OCI-LY7 (cell line): ENCODE measurements at places on chromosomes 6 and 20. TPM values are rescaled to one million over a fixed set of nuclear protein-coding genes. Genes with fewer than 3 reads are reported as not detected.
A peak's percentile ranks its signal among the peaks of the same experiment; 100 is the strongest.

DNA sequence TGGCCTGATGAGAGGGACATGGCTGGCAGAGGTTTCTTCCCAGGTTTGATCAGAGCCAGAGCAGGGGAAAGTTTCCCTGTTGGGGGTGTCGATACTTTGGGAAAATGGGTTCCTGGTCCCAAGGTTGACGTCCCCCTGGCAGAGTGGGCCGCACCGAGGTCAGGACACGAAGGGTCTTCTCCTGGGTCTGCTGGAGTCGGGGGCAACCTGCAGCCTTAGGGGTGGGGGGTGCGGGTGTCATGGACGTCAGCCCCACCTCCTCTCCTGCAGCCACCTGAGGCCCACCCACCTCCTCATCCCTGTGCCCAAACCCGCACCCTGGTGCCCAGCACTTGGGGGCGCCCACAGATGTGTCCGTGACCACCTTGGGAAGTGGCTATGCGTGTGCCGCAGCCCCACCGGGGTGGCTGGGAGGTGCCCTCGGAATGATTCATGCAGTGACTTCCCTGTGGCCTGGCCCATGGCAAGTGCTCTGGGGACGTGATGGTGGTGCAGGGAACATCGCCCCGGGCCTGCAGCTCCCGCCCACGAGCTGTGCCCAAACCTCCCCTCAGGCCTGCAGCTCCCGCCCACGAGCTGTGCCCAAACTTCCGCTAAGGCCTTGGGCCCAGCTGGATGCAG is 64.9 kb downstream of the YTHDF1 start:
- DNase-seq = no peak

DNA sequence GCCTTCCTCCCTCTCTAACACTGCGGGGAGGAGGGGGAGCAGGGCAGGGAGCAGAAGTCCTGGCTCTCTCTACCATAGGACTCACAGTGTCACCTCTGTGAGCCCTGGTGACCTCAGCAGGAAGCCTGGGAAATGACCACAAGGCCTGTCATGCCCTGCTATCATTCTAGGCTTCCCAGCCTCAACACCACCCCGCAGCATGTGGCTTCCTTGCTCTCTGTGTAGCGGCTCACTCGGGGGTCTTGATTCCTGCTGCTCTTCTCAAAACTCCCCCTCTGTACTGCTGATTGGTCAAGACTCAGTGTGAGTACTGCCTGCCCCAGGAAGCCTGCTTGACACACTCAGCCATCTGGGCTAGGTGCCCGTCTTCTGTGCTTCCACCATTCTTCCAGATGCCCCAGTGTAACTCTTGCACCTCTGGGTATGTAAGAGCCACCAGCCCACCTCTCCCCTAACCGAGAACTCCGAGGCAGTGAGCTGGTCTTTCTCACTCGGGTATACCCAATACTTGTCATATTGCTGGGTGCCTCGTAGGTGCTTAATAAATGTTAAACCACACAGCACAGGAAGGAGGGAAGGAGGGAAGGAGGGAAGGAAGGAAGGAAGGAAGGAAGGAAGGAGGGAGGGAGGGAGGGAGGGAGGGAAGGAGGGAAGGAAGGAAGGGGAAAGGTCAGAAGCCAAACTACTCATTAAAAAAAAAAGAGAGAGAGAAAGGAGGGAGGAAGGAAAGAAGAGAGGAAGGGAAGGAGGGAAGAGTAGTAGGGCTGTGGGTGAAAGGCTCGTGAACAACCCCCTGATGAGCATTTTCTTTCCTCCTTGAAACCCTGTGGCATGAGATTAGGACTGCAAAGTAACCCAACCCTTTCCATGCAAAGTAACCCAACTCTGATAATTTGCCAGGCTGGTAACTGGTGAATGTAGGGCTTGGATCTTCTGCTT is 5.0 kb downstream of the MDFI start:
- no peak for DNase-seq

DNA sequence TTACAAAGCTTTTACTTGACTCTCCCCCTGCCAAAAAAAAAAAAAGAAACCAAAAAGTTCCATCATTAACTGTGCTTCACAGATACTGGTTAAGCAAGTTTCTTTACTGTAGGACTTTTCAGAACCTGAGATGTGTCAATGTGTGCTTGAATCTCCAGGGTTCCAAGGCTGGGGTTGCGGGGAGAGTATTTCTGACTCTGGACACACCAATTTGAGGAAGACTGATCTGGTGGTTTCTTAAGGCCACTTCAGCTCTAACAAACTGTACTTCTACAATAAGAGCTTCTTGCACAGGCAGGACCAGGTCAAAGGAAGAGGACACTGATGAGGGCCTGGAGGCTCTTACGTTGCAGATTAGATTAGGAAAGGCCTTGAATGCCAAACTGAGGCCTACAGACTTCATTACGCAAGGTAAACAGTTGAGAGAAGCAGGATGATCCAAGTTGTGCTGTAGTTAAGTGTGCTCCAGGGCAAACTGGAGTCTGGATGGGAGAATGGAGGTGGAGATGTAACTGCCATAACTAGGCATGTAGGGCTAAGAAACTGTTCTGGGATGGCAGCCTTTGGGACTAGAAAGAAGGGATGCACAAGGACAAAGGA is 24.4 kb downstream of the COMMD7 start:
- DNase-seq = no peak

- peak; percentile 63 for DNase-seq
Observed at GRCh38 chr20:326645-327185, 1.4 kb downstream of the SOX12 start.

Gene TMEM170B
- total RNA-seq = 5.1 and 5.6 TPM in 2 replicates

DNA sequence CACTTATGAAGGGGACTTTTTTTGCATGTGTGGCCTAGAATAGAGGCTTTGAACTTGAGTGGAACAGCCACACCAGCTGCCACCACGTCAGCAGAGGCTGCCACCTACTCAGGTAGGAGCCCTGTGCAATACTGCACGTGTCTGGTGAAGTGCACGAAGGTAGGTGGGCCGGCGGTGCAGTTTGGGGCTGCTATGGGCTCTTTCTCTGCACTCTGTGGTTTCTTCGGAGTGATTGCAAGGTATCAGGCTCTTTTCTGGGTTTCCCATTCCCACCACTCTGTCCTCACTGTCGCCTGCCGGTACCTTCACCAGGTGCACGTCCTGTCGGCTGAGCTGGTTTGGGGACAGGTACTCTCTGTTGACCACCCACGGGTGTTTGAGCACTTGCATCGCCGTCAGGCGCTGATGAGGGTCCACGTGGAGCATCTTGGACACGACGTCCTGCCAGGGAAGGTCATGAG is 30.8 kb upstream of the MPC1 start:
- no peak for DNase-seq

- no peak for DNase-seq
Observed at GRCh38 chr6:35343835-35344550, 1.6 kb downstream of the PPARD start.

DNA sequence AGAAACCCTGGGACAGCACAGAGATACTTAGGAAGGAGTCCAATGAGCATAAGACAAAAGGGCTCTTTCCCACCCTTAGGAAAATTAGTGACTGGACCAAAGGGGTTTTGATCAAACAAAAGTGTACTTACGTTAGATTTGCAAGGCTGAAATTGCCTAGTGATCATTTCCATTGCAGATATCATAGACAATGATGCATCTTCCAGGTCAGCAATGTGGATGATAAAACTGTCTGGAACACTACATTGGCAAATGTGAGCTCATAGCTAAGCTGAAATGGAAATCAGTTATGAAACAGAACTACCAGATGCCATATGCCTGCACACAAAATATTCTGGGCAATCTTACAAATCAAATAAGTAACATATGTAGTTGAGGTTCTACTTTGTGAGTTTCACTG is 34.0 kb downstream of the LY86 start:
- DNase-seq = no peak

Gene KIAA1755
- not detected in 2 replicates for total RNA-seq

- DNase-seq = no peak
Observed at GRCh38 chr6:33740794-33741193, 5.9 kb downstream of the IP6K3 start.

GRCh38 chr6:126718600-126719327 is 378.8 kb downstream of the CENPW start:
- no peak for DNase-seq

DNA sequence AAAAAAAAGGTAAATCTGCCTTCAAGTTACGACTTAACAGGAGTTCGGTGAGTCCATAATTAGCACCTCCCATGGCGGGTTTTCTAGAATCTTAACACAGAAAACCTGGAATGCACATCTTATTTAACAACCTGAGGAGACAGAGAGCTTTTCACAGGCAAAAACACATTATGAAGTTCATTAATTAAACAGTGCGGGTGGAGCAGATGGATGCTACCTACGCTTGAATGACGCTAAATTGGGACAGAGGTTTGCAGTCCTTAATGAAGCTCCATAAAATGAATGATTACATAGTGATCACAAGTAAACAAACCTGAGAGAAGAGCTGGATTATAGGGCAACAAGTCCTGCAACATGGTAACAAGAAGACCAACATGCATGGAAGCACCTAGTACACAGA is 81.0 kb downstream of the INSM1 start:
- DNase-seq = no peak

Gene CTSZ
- total RNA-seq = 81.5 and 114 TPM in 2 replicates

Gene THEMIS
- total RNA-seq = not detected in 2 replicates

DNA sequence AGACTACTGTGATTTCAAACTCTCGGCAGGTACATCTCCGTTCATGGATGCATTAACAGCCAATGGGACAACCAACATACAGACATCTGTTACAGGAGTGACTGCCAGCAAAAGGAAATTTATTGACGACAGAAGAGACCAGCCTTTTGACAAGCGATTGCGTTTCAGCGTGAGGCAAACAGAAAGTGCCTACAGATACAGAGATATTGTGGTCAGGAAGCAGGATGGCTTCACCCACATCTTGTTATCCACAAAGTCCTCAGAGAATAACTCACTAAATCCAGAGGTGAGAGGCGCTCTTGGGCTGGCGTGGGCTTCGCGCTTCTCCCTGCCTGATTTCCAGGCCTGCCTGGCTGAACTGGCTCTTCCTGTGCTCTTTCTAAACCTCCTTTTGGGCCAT is 68.4 kb downstream of the RPP40 start:
- DNase-seq = no peak

- no peak for DNase-seq
Observed at GRCh38 chr20:23684261-23684660, 4.6 kb downstream of the CST4 start.

- peak; percentile 28 for DNase-seq
Observed at GRCh38 chr6:119330520-119331113, 18.9 kb downstream of the MAN1A1 start.

DNA sequence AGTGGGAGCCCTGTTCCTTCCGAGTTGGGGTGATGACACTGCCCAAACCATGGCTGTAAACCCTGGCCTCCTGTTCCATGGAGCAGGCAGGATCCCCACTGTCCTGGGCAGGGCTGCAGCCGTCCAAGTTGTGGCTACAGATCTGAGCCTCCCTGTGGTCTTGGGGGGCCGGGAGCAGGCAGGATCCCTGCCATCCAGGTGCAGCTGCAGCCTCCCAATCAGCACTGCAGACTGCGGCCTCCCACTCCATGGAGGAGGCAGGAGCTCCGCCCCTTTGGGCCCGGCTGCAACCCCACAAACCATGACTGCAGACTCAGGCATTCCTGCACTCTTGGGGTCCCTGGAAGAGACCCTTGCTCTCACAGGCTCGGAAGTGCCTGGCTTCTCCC is 872.1 kb upstream of the GJE1 start:
- no peak for DNase-seq

GRCh38 chr6:54730767-54731630 is 115.6 kb upstream of the FAM83B start:
- no peak for DNase-seq

DNA sequence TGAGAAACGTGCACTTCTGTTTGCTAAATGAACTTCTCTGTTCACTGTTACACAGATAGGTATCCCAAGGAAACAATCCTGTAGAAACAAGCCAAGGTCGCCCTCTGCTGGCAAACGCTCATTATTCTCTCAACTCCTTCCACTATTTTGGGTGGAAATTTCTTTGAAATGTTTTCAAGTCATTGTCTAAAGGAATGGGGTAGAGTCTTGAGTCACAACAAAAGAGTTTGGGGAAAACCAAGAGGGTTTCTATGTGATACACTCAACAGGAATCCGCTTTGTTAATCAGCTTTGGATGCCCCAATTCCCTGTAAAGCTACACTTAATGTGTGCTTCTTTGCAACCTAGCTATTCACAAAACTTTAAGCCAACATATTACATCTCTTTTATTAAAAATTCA is 4.6 kb upstream of the RAE1 start:
- peak; percentile 83 for DNase-seq

Gene EDN1
- total RNA-seq = not detected in 2 replicates

Gene GLP1R
- total RNA-seq = not detected in 2 replicates

DNA sequence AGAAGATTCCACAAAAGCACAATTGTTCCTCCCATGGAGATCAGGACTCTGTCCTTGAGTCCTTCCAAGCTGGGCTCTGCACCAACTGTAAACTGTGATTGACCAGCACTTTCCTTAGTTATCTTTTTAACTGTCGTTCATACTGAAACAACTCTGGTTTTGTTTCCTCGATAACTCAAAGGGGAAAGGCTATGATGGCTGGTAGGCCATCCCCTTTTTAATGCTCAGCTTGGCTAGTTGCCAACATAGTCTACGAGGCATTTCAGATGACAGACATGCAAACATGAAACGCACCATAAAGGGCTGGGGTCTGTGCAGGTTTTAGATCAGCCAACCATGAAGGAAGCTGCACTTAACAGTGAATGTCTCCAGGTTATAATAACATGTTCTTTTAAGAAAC is 497.1 kb upstream of the ARID1B start:
- DNase-seq = peak; percentile 99
